ENCODE measurements at places on chromosomes 16 and 17.

DNA sequence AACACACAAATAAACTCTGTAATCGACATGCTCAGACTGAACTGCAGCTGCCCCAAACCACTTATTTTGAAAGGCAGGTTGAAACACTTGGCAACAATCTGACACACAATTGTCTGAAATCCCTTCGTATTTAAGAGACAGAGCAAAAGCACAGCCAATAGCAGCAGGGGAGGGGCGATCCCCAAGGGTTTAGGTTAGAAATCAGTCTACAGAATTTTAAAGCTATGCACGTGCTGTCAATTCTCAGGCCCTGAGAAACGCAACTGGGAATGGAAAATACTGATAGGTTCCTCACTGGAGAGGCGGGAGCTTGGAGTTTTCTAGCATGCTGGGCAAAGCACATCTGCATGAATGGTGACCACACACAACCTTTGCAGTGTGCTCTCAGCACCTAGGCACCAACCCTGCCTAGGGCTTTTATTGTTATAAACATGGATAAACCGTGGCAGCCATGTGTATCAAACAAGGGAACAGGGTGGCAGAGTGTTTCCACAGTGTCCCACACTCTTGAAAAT, 168.0 kb downstream of the AATF start:
- no peaks in the 10 kb centered on the region for H3K27me3 ChIP-seq
- no peaks in the 10 kb centered on the region for H3K4me1 ChIP-seq
- no peak for DNase-seq
- H3K27ac ChIP-seq = no peak overlapping the region
- H3K36me3 ChIP-seq = peaks cover 18% of the 10 kb centered on the region

DNA sequence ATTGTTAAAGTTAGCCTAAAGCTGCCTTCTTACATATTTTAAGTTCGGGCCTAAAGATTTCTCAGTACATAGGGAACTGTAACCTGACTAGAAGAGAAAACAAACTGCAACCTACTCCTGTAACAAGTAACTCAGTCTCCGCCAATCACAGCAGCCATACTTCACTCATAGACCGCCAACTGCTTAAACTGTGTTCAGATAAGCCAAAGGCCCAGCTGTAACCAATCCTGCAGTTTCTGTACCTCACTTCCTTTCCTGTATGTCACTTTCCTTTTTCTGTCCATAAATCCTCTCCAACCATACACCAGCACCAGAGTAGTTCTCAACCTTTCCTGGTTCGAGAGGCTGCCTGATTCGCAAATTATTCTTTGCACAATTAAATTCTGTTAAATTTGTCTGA, 41.5 kb downstream of the GLG1 start:
- H3K27ac ChIP-seq = no peak overlapping the region
- H3K27me3 ChIP-seq = no peaks in the 10 kb centered on the region
- H3K4me3 ChIP-seq = no peak overlapping the region
- no peaks in the 10 kb centered on the region for H3K36me3 ChIP-seq
- no peak for DNase-seq

DNA sequence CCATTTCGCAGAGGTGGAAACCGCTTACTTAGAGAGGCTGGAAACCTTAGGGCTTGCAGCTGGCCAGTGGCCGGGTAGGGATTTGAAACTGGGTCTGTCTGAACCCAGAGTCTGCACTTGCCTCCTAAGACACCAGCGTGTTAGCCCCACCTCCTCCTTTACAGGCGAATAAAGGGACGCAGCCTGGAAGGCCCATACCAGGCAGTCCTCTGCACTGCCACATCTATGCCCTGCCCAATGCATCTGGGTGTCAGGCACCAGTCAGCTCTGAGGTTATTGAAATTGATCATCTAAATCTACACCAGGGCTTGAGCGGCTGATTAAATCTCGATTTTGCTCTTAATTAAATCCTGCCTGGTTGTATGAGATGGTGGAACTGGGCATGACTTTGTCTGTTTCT, 19.9 kb upstream of the NAGS start:
- peaks cover 18% of the 10 kb centered on the region for H3K27me3 ChIP-seq
- H3K27ac ChIP-seq = no peak overlapping the region
- no peaks in the 10 kb centered on the region for H3K36me3 ChIP-seq
- H3K4me1 ChIP-seq = peaks cover 6% of the 10 kb centered on the region

- H3K36me3 ChIP-seq = no peaks in the 10 kb centered on the region
- no peaks in the 10 kb centered on the region for H3K27me3 ChIP-seq
- no peak overlapping the region for H3K27ac ChIP-seq
- no peaks in the 10 kb centered on the region for H3K4me1 ChIP-seq
Measured at GRCh38 chr17:70702683-70703255, 533.4 kb downstream of the KCNJ2 start.

DNA sequence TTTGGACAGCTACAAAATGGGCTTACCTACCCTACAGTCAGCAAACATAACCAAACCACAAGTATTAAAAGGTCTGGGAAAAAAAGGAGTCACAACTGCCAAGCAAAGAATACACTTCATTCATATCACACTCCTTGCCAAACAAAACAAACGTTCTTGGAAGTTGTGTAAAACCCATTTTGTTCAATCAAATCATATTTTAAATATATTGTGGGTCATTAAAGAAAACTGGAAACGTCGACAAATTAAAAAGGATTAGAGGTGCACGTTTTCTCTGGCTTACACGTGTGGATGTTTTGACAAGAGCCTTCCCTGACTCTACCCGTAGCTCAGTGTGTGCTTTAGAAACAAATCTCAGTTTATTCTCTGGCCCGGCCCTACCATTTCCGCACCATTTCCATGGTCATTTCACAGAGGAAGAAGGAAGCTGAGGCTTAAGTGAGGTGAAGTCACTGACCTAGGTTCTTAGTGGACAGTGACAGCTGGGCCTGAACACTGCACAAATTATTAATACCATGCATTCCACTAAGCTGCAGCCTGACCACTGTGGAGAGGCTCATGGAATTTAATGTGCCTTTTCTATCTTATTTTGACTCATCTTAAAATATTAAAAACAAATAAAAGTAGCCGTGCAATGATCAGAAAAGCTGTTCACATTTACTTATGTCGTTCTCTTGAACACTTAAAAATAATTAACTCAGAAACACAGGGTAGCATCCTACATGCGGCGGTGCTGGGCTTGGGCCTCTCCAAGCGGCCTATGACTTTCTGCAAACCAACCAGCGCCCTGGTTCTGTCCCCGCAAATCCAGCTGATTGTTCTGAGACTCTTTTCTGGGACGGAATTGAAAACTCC, 968 bp downstream of the CEP112 start:
- H3K4me3 ChIP-seq = peak overlapping the region; percentile 93
- no peaks in the 10 kb centered on the region for H3K27me3 ChIP-seq
- peak overlapping the region; percentile 22 for H3K27ac ChIP-seq
- H3K36me3 ChIP-seq = no peaks in the 10 kb centered on the region

DNA sequence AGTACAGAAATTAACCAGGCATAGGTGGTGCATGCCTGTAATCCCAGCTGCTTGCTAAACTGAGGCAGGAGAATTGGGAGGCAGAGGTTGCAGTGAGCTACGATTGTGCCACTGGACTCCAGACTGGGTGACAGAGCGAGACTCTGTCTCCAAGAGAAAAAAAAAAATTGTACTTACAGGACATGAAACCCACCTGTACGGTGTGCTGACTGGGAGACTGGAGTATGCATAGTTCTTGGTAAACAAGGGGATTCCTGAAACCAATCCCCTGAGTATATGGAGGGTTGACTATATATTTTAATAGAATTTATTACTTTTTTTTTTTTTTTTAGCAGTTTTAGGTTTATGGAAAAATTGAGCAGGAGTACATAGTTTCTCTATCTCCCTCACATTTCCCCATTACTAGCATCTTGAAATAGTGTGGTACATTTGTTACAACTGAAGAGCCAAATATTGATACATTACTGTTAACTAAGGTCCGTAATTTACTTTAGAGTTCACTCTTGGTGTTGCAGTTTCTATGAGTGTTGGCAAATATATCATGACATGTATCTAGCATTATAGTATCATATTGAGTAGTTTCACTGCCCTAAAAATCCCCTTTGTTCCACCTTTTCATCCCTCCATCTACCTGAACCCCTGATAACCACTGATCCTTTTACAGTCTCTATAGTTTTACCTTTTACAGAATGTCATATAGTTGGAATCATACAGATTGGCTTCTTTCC, 19.3 kb downstream of the TENT4B start:
- no peaks in the 10 kb centered on the region for H3K36me3 ChIP-seq
- peaks cover 60% of the 10 kb centered on the region for H3K4me1 ChIP-seq
- no peak overlapping the region for H3K4me3 ChIP-seq
- no peak overlapping the region for H3K27ac ChIP-seq
- no peak for DNase-seq
- no peaks in the 10 kb centered on the region for H3K27me3 ChIP-seq

DNA sequence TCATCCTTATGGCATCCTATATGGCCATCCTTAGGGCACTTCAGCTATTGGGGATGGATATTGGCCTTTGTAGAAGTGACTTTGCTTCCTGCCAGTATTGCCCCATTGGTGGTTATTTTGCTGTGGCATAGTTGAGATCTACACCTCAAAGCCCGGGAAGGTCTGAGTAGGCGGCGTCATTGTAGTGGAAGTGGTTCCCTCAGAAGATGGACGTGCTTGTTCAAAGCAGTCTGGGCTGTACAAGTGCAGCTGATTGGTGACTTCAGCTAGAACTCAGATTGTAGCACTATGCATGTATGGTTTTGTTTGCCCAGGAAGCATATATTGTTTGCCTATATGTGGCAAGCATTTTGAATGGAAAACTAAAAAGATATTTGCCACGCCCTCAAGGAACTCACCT, 83.2 kb downstream of the TMC6 start:
- H3K4me3 ChIP-seq = no peak overlapping the region
- peaks cover 6% of the 10 kb centered on the region for H3K4me1 ChIP-seq
- no peaks in the 10 kb centered on the region for H3K27me3 ChIP-seq

DNA sequence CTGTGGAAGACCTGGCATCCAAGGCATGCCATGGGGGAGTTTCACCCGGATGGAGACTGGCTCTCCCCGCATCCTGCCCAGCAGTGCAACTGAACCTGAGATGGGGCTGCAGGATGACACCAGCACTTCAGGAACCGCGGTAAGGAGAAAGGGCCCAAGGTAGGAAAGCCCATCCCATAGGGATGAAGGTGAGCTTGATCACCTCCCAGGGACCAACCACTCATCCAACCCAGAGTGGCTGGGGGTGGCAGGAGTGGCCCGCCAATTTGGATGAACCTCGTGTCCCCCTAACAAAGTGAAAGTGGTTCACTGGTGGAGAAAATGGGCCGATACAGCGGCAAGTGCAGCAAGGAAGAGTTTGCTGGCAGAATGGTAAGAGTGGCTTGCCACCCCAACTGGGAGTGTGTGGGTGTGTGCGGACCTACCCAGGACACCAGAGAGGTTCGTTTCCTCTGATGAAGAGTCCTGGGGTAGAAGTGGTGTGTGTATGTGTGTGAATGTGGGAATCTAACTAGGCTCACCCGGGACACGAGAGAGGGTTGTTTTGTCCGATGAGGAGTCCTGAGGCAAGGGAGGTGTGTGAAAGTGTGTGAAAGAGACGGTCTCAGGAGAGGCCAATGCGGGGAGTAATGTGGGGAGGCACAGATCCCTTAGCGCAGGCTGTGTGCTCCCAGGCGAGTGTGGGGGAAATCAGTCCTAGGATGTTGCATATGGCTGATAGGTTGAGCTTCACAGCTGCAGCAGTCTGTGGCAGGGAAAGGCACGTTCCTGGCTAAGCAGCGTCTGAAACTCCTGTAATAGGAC, 22.6 kb downstream of the ACSM1 start:
- H3K27ac ChIP-seq = peak overlapping the region; percentile 81
- peak overlapping the region; percentile 79 for H3K4me3 ChIP-seq
- no peaks in the 10 kb centered on the region for H3K36me3 ChIP-seq
- H3K4me1 ChIP-seq = peaks cover 42% of the 10 kb centered on the region
- H3K27me3 ChIP-seq = no peaks in the 10 kb centered on the region
- no peak for DNase-seq

GRCh38 chr16:73066927-73067670, 19.2 kb upstream of the ZFHX3 start:
- H3K4me1 ChIP-seq = peaks cover 33% of the 10 kb centered on the region
- no peak for DNase-seq
- no peaks in the 10 kb centered on the region for H3K27me3 ChIP-seq
- H3K4me3 ChIP-seq = peak overlapping the region; percentile 89
- H3K36me3 ChIP-seq = no peaks in the 10 kb centered on the region
- peak overlapping the region; percentile 99 for H3K27ac ChIP-seq

DNA sequence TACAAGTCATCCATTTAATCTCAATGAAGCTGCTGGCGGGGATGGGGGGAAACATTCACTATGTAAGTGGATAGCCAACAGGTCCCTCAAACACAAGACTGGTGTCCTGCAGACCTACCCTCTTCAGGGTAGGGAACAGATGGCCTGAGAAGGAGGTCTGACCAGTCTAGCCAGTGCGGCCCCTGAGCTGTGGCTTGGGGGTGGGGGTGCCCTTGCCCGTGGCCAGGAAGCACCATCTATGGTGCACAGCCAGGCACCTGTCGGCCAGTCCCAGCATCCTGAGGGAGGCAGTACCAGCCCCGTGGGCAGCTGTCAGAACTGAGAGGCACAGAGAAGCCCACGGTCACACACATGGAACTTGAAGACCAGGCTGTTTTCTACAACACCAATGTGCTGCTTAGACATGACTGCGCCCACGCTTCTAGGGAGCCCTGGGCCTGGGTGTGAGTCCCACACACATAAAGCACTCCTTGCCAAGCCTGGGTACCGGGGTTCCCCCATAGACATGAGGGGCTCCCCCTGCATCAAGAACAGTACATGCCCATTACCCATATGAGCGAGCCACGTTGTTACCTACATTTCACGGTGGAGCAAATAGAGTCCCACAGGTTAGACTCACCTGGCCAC, 40.9 kb downstream of the RMI2 start:
- no peaks in the 10 kb centered on the region for H3K27me3 ChIP-seq
- no peaks in the 10 kb centered on the region for H3K36me3 ChIP-seq
- H3K4me3 ChIP-seq = no peak overlapping the region
- no peak for DNase-seq

DNA sequence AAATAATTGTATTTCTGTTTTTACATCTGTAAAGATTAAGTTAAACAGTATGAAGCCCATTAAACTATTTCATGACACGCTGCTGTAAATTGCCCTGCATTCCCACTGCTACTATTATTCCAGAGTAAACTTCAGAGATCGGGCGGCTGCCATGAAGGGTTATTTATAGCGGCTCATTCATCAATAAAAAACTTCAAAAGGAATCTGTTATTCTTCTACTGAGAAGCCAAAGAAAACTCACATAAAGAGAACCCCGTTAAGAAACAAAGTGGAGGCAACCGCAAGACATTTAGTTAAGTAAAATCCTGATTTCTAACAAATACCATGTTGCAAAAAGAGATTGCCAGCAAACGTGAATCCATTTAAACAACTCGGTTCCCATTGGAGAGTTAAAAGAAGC, 16.4 kb downstream of the FOXL1 start:
- DNase-seq = no peak
- H3K36me3 ChIP-seq = no peaks in the 10 kb centered on the region
- peaks cover 96% of the 10 kb centered on the region for H3K4me1 ChIP-seq
- H3K27me3 ChIP-seq = no peaks in the 10 kb centered on the region

GRCh38 chr16:49542391-49542891, 168.8 kb downstream of the C16orf78 start:
- H3K4me1 ChIP-seq = peaks cover 28% of the 10 kb centered on the region
- H3K4me3 ChIP-seq = no peak overlapping the region
- no peaks in the 10 kb centered on the region for H3K36me3 ChIP-seq
- no peak overlapping the region for H3K27ac ChIP-seq

Measured in thoracic aorta (tissue), 2 donors.